Prostate gland (tissue), 2 donors: ENCODE measurements at places on chromosomes 7 and 10. TPM values are rescaled to one million over a fixed set of nuclear protein-coding genes. Genes with fewer than 3 reads are reported as not detected.

GRCh38 chr10:21069929-21070700 lies 173.0 kb upstream of the NEBL start:
- no peak overlapping the region for H3K4me3 ChIP-seq
- no peak for DNase-seq
- H3K4me1 ChIP-seq: no peaks in the 10 kb centered on the region
- H3K36me3 ChIP-seq: no peaks in the 10 kb centered on the region
- no peaks in the 10 kb centered on the region for H3K27me3 ChIP-seq

GRCh38 chr7:148962823-148963582 lies 65.3 kb downstream of the PDIA4 start:
- H3K4me1 ChIP-seq: no peaks in the 10 kb centered on the region
- H3K27me3 ChIP-seq: no peaks in the 10 kb centered on the region
- peak overlapping the region; percentile 42 for H3K4me3 ChIP-seq
- H3K27ac ChIP-seq: peak overlapping the region; percentile 49

DNA sequence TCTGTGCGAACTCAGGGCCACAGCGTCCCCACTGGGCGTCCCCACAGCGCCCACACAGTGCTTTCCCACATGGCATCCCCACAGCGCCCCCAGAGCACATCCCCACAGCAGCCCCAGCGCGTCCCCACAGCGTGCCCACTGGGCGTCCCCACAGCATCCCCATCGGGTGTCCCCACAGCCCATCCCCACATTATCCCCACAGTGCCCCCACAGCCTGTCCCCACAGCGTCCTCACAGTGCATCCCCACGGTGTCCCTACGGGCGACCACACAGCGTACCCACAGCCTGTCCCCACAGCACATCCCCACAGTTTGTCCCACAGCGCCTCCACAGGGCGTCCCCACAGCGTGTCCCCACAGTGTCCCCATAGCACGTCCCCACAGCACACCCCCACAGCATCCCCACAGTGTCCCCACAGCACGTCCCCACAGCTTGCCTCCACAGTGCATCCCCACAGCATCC lies 131.6 kb downstream of the ACTR3B start:
- H3K4me1 ChIP-seq: no peaks in the 10 kb centered on the region
- no peaks in the 10 kb centered on the region for H3K27me3 ChIP-seq
- no peaks in the 10 kb centered on the region for H3K36me3 ChIP-seq
- no peak overlapping the region for H3K27ac ChIP-seq
- H3K4me3 ChIP-seq: no peak overlapping the region

NPTX2 gene
- total RNA-seq: 144 TPM
